ENCODE measurements at places on chromosomes 13 and 19. TPM values are rescaled to one million over a fixed set of nuclear protein-coding genes. Genes with fewer than 3 reads are reported as not detected.

ZNF254 gene
- total RNA-seq = 24.3 TPM

THAP8 gene
- total RNA-seq = 1.6 TPM

KCNN4 gene
- total RNA-seq = not detected

ZSCAN4 gene
- total RNA-seq = 0.10 TPM

ARHGAP45 gene
- 13.1 TPM for total RNA-seq

ZNF112 gene
- 6.2 TPM for total RNA-seq

Data from vein endothelial cell (primary cell).